Mucosa of descending colon (tissue), 3 donors: ENCODE measurements at places on chromosomes 7 and 10. TPM values are rescaled to one million over a fixed set of nuclear protein-coding genes. Genes with fewer than 3 reads are reported as not detected.

Gene PKD2L1
- total RNA-seq: 0.60 TPM

Gene ZNF316
- total RNA-seq: 22.3 TPM

Gene PPP1R9A
- total RNA-seq: 48.9 TPM

Gene OPALIN
- total RNA-seq: not detected

Gene LARP4B
- total RNA-seq: 116 TPM

Gene DIP2C
- total RNA-seq: 72.0 TPM

Gene PNLIP
- not detected for total RNA-seq

Gene CTNNA3
- 7.5 TPM for total RNA-seq

Gene C10orf62
- total RNA-seq: not detected

Gene ANXA8
- total RNA-seq: 0.19 TPM

Gene GIMAP4
- total RNA-seq: 10.5 TPM
